Stimulated activated CD4-positive, alpha-beta T cell treated with anti-CD3 and anti-CD28 coated beads, Interleukin-4, amount 100 ng/mL, for 24 hours (primary cell): ENCODE measurements at places on chromosomes 7 and 10.

DNA sequence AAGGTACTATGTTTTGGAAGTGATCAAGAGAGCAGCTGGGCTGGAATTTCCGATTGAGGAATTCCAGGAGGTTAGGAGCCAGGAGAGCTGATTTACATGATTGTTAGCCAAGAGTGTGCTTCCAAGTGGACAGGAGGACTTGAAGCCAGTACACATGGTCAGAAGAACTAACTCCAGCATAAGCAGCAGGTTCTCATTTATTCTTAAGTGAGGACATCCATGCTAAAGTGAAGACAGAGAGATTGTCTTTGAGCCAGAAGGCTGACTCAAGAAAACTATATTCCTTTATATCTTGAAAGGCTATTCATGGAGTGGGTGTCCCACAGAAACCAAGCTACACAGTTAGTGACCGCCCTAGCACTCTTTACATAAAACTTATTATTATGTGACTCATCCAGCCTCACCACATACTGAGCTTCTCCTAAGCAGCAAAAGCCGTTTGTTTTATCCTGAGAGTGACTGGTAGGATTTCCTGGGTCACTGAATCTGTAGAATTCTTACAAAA is 56.7 kb upstream of the SEMA3A start:
- DNase-seq = no peak

DNA sequence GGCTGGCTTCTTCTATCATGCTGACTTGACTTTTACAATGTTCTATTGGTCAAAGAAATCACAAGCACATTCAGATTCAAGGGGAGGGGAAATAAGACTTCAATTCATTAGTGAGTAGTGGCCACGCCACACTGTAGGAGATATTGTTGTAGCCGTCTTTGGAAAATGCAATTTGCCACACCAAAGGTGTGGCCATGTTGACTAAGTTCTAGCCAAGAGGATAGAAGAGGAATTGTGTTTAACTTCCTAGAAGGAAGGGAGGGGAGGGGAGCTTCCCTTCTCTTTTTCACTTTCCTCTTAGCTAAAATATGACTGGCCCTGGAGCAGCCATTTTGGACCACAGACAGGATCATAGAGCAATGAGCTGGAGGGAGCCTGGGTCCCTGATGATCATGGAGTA is 3.4 kb upstream of the PRKAR2B start:
- no peak for DNase-seq

DNA sequence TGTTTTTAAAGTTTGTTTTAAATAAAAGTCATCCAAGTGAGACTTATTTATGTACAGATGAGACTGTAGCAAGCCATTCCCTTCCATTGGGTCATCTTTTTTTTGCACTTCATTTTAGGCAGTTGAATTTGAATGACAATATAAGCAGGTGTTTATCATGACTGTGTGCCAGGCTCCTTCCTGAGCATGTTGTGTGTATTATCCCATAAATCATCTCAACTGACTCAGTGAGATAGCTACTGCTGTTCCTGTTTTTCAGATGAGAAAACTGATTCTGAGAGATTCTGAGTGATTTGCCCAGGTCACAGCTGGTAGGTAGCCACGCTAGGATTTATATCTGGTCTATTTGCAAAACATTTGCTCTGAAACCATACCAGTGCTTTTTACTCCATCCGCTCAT is 11.7 kb downstream of the TMEM254 start:
- no peak for DNase-seq

GRCh38 chr10:103861505-103861904 is 6.1 kb upstream of the SH3PXD2A start:
- DNase-seq = no peak

DNA sequence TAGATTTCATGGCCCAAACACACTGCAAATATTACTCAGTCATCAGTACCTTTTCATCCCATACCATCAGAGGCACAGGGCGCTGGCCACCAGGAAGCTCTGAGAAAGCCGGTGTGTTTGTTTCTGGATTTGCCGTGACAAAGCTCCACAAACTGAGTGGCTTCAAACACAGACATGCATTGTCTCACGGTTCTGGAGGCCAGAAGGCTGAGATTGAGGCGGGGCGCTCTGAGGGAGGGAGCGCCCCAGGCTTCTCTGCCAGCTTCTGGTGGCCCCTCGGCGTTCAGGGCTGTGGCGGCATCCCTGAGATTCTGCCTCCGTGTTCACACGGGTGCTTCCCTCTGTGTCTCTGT is 3.7 kb upstream of the TTYH3 start:
- no peak for DNase-seq

DNA sequence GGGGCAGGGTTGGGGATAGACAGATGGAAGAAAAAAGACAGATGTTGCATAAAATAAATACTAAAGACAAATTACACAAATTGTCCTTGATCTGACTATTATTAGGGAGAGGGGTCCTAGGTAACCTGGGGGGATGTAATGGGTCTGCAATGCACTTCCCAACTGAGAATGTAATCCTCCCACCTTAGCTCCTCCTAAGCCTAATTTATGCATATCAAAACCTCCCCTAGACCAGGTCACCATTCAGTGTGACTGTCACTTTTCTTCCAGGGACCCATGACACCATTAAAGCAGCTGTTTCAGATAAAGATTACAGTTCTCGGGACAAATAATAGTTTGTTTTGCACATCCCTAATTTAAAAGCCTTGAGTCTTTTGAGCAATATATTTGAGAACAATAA is 133.9 kb upstream of the FEZF1 start:
- no peak for DNase-seq

- DNase-seq = no peak
Measured at GRCh38 chr7:28225576-28225975, 45.0 kb upstream of the JAZF1 start.
